Stimulated activated CD8-positive, alpha-beta memory T cell treated with anti-CD3 and anti-CD28 coated beads, Interleukin-7, amount 100 ng/mL, for 1 hour (primary cell): ENCODE measurements at places on chromosomes 3 and 15.
A peak's percentile ranks its signal among the peaks of the same experiment; 100 is the strongest.

GRCh38 chr15:37823601-37824275 is 110.7 kb upstream of the TMCO5A start:
- no peak for DNase-seq

- DNase-seq: peak; percentile 23
These were observed 161.3 kb upstream of the TLE3 start for GRCh38 chr15:70259028-70259424.

GRCh38 chr15:45743426-45744235 is 108.8 kb downstream of the SQOR start:
- DNase-seq: no peak

DNA sequence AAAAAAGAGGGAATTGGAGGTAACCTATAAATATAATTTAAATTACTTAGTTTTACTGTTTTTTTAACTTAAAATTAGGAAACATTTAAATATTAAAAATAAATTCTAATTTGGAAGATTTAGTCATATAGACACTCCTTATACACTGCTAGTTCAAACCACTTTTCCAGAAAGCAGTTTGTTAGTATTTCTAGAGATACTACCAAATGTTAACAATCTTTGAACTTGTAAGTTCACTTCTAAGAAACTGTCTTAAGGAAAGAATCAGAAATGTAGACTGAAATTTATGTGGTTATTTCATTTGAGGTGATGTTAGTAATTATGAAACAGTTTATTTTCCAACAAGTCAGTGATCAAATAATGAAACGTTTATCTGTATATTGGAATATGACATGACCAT is 22.7 kb downstream of the CTDSPL2 start:
- DNase-seq: no peak

- DNase-seq: no peak
These were observed 216.8 kb downstream of the RSL24D1 start for GRCh38 chr15:54979964-54980363.

DNA sequence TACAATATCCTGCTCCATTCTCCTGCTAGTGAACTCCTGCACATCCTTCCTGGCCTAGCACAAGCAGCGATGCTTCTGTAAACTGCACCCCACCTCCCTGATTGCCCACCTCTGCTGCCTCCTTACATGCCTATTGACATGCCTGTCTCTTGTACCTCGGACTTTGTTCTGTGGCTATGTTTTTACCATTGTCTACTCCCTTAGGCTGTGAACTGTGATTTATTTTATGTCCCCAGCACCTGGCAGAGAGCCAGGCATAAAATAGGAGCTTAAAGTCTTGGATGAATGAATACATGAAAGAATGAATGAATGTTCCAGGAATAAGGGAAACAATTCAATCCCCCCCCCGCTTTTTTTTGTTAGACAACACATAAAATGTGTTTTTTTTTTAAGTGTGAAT is 210.0 kb downstream of the MYRIP start:
- DNase-seq: no peak

GRCh38 chr3:184078851-184079250 is 18.0 kb upstream of the HTR3E start:
- DNase-seq: no peak

DNA sequence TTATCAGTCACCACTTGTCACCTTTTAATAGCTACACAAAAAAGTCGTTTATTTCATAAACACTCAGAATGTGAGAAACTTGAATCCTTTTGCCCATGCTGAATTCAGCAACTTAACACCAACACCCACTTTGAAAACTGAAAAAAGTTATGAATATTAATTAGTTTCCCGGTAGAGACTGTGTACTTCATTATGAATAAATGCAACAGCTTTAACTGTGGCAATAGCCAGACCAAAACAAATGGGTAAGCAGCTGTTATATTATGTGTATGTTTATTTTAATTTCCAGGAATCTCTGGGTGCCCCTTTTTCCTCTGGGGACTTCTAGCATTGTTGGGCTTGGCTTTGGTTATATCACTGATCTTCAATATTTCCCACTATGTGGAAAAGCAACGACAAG is 7.8 kb downstream of the TRAT1 start:
- no peak for DNase-seq

DNA sequence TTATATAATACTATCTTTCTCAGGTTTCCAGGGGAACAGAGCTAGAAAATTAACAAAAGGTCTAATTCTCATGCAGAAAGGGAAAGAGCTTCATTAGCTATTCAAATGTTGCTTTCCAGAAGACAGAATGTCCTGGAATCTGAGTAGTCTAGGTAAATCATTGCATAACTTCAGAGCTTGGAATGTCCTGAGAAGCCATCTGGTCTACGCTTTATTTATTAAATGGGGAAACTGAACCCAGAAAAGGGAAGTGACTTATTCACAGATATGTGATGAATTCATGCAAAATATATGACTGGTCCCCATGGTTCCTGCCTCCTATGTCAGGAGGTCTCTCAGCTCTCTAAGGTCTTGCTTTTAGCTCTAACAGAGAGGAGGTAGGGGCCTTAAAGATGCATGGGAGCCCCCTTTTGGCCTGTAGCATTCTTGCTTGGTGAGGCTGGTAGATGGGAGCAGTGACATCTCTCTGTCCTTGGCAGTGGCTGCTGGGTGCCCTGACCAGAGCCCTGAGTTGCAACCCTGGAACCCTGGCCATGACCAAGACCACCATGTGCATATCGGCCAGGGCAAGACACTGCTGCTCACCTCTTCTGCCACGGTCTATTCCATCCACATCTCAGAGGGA is 99.2 kb downstream of the CEMIP start:
- no peak for DNase-seq

DNA sequence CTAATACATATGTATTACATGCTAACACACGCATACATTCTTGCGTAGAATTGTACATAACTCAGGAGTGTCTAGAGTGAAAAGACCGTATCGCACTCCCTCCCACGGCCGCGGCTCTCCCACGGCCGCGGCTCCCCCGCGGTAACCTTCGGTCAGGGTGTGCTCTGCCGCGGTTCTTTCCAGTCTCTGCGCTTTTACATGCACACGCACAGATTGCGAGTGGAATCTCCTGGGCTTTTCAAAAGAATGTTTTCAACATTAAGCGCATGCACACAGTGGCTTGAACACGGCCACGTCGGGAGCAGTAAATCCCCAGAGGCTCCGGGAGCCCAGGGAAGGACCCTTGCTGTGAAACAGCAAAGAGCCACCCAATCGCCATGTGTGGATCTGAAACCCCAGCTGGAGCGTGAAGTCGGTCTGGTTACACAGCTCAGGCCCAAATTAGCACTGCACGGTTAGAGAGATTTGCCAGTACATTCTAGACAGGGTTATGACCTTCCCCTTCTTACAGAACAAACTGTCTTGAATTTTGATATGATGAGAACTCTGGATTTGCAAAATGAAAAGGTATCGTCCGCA is 805 bp upstream of the RGMA start:
- DNase-seq: no peak

DNA sequence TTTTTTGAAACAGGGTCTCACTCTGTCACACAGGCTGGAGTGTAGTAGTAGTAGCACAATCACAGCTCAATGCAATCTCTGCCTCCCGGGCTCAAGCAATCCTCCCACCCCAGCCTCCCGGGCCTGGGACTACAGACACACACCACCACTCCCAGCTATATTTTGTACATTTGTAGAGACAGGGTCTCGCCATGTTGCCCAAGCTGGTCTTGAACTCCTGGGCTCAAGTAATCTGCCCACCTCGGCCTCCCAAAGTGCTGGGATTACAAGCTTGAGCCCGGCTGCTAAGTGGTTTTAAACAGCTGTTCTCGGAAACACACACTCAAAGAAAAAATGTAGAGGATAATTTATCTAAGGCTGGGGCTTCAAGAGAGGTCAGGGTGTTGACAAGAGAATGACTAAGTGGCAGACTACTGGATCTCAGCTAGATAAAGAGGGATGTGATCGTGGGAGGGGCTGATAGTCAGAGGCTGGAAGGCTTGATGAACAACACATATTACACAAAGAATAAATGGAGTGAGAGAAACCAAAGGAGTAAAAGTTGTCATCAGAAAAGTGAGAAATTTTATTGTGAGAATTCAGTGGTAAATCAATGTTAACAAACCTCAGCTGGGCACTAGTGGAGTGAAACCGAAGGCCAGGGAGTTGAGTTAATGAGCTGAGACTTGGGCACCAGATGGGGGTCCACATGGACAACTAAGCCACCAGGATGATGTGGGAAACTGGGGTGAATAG is 6.7 kb downstream of the CCR5AS start:
- DNase-seq: no peak

DNA sequence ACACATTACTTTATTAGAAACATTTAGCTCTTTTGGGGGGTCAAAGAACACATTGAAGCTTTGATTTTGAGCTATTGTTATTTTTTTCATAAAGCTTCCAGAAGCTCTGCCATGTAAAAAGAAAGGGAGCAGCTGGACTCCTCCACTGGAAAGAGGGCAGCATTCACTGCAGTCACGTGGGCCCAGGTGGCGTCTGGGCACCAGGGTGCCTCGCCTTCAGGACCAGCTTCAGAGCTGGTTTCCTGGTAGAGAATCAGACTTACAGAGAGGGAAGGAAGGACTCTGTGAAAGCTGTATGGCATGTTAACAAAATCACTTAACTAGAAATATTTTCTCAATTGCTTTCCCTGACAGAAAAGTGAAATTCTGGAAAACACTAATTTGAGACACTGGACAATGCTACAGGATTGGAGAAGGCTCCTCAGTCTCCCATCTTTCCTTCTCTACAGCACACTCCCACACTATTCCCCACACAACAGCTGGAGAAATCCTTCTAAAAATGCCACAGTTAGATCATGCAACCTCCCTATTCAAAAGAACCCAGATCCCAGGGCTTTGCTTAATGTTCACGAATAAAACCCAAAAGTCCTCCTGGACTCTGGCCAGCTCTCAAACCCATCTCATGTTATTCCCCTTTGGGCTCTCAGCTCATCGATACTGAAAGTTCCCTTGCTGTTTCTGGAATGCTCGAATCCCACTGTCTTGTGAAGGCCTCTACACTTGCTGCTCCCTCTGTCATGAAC is 83.2 kb downstream of the NFKBIZ start:
- DNase-seq: no peak

GRCh38 chr3:148954981-148955380 is 36.4 kb upstream of the GYG1 start:
- DNase-seq: no peak

DNA sequence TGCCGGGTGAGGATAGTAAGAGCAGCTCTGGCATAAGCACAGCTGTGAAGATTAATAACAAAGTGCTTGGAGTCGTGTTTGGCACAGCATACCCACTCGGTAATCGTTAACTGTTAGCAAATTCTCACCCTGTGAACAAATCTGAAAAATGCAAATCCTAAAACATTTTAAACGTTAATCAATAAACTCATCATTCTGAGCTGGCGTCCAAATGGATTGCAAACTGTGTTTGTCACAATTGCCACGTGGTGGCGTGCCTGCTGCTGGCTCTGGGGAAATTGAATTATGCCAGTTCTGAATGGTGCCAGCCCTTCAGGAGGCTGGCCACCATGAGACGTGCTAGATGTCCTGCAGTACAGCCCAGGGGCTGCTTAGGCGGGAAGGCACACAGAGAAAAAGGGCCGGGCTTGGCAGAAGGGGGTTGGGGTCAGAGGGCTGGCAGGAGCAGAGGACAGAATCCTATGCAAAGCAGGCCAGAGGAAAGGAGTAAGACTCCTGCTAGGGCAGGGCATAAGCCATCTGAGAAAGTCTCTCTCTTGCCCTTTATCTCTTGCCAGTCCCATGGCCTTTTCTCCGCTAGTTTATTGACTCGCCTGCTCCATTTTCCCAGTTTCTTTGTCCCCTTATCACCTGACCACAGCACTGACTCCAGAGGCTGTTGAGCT is 22.1 kb upstream of the POLG start:
- no peak for DNase-seq

DNA sequence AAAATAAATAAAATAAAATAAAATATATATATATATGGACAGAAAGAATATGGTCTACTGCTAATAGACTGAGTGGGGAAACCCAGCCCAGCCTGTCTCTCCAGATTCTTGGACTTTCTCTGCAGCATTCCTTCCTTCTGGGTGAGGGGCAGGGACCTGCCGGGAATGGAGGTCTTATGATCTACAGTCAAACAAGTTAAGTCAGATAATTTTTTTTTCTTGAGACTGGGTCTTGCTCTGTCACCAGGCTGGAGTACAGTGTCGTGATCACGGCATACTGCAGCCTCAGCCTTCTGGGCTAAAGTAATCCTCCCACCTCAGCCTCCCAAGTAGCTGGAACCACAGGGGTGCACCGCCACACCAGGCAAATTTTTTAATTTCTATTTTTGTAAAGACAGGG is 33.5 kb upstream of the ZNF774 start:
- DNase-seq: no peak

GRCh38 chr3:10279384-10280176 is 13.2 kb downstream of the GHRL start:
- DNase-seq: no peak

DNA sequence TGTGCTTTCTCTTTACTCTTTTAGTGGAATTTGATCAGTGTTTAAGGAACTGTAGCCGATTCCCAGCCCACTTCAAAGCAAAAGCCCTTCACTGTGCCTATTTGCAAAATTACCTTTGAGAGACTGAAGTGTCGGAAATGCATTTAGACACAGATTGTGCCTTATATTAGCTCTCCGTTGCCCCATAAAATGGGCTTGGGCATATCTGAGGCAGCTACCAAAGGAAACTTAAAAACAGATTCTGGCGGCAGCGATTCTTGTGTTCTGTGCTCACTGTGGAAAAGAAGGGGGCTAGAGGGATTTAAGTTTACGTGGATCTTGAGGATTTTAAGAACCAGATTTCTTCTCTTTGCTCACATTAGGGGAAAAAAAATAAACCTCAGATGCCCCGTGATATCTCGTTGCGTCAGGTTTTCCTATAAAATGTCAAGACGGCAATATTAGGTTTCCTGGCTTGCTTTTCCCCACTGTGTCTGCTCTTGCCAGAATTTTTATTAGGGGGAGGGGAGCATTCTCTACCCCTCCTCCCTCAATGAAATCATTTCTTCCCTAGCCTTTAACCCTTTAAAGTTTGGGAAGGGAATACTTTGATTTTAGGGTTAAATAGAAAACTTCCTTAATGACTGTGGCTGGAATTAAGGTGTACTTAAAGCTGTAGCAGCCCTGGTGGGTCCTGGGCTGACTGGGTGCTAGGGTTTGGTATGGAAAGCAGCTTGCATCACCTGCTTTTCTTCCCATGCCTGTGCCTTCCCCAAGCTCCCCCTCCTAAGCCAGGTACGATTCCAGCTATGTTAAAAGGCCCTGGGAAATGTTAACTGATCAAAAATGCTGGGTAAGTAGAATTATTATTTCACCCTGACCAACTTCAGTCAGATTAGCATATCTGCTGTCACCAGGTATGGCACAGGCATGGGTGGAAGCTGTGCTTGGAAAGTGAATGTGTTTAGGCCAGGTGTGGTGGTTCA is 73.8 kb downstream of the SMAD3 start:
- no peak for DNase-seq
